ENCODE measurements at places on chromosomes 2 and 18.
A peak's percentile ranks its signal among the peaks of the same experiment; 100 is the strongest.

GRCh38 chr2:28613633-28614501, 118.0 kb downstream of the PLB1 start:
- no peak for DNase-seq

- no peak for DNase-seq
Measured at GRCh38 chr2:164060031-164060430, 324.2 kb upstream of the FIGN start.

- DNase-seq = no peak
Measured at GRCh38 chr2:172100935-172101820, 1.5 kb downstream of the DLX2 start.

DNA sequence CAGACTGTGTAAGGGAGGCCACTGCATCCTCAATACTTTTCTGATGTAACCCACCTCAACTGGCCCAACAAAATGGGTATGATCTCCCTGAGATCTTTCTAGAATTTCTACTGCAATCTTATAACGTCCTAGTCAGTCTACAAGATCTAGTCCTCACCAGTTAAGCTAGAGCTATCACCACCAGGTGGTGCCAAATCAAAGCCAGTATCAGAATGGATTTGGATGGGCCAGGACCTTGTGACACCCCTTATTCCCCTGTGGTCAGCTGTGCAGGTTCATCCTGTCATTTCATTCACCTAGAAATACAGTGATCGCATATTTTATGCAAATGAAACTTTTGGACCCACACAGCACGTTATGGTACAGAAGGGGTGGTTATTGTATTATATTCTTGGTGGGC, 90.3 kb downstream of the OLA1 start:
- DNase-seq = peak; percentile 65

DNA sequence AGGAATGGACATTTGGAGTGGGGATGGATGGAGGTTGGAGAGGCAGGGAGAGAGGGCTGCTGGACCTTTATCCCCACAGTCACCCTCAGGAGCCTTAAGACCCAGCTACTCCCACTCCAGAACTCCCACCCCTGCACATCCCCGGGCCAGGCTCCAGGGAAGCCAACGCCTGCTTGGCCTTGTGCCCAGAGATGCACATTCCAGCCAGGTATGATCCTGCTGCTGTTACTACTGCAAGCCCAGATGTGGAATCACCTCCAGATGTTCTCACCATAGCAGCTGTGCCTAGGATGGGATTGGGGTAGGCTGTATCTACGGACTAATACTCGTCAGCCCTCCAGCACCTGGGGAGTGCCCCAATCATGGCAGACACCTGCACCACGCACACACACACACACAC, 71.7 kb downstream of the ZFP36L2 start:
- no peak for DNase-seq

DNA sequence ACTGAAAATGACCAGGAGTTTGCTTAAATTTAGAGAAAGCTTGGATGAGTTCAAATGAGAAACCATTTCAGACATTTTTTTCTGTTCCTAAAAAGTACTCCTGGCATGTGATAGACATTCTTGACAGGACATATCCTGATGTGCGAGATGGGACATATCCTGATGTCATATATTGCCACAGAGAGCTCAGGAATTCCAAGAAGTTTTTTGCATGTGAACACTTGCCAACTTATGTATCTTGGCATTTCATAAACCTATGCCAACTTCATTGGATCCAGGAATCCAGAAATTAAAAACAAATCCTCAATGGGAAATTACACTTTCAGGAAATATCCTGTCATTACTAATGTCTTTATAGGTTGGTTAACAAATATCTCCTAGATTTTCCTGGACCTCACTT, 2.9 kb upstream of the SERPINB3 start:
- no peak for DNase-seq

- DNase-seq = peak; percentile 41
Measured at GRCh38 chr18:47558110-47558750, 306.8 kb upstream of the SKOR2 start.

- DNase-seq = no peak
Measured at GRCh38 chr2:119323459-119323858, 43.2 kb downstream of the C2orf76 start.

DNA sequence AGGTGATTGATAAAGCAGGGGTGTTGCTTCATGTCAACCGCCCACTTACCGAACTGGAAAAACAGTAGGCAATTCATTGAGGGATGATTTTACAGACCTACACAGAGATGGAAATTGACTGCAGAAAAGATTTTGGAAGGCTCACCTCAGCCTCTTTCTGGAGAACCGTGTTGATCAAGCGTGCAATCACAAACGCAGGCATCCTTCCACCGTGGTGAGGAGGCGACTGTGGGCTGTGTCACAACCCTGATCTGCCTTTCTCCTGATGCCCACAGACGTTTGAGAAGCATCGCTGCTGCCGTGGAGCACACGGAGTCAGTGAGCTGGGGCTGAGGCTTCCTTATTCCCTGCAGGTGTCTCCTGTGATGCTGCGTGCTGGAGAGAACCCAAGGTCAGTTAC, 132.0 kb downstream of the TMEM18 start:
- DNase-seq = no peak

DNA sequence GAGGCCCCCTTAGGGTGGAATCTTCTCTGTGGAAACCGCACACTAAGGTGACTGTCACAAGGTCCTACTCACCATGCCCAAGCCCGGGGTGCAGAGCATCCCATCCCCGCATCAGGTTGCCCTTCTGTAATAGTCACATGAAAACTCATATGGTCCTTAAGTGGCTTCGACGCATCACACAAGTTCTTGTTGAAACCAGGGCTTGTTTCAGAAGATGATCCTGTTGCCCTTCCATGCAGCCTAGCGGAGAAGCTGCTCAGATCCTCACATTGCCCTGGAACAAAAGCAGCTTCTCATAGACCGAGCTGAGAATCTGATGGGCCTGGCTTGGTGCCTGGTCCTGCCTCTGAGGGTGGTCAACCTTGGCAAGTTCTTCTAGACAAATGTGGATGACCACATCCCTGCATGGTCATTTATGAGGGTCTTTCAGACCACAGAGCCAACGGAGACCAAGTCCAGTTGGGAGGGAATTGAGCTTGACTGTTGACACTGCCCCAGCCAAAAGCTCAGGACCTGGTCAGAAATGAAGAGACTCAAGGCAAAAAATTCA, 54.1 kb downstream of the PDCL3 start:
- DNase-seq = no peak

- DNase-seq = no peak
Measured at GRCh38 chr18:78986018-78986481, 6.4 kb downstream of the SALL3 start.

DNA sequence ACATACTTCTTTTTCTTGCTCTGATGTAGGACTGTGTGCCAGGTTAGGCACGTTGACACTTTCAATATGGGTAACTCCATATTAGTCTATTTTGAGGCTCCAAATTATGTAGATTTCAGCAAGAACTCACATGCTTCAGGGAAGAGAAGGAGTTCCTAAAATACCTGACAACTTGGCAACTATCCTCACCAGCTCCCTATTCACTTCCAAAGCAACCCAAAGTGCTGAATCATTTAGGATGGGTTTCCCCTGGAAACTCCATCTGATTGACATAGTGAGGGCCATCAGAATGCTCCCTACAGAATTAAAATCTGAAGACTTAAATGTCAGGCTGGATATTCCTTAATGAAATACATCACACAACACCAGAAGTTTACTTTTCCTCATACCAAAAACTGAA, 32.5 kb upstream of the NFU1 start:
- DNase-seq = no peak

DNA sequence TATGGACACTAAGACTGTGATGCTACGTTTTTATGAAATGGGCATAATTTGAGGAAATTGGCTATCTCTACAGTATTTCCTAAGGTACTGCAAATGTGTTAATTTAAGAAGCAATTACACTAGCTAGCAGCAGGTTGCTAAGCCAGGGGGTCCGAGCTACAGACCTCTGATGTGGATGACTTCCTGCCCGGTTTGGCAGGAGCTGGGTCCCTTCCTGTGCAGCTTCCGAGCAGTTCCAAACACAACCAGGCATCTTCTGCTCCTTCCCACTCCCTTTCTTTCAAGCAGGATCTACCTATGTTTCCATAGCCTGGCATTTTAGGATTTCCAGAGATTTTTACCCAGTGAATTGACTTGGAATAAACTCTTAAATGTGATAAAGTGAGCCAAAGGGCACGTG, 55.7 kb downstream of the SCN2A start:
- no peak for DNase-seq

DNA sequence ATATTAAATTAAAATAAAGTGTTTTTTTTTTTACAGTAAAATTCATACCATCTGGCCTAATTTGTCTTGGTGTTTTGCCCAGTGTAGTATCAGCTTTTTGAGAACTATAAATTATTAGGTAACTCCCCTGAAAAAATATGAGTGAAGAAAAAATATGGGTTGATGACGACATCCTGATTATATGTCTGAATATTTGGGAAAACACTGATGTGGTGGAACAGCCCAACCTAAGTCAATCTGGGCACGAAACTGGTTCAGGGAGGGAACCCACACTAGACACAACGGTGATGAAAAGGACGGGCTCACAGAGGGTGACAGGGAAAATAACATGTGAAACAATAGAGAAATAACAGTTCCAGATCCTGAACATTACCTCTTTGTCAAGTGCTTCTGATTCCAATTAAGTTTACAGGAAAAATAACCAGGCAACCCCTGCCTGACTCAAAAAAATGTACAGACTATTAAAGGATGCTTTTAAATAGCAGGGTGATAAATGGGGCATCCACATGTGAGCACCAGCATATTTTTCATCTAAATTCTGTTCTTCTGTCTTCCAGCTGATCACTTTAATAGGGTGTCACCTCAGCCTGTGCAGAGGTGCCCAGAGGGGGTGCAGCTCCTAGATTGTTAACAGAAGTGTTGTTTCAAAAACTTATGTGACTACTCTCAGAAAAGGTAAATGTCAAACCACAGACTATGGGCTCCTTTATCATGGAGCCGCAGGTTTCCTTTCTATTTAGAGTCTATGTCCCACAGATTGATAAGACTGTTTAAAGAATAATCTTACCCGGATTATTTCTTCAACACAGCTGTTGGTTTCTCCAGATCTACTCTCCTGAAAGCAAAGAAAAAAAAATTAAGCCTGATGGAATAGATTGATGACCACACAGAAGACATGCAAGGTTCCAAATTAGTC, 305.4 kb downstream of the AFF3 start:
- DNase-seq = no peak

All from H9 (cell line).